ENCODE measurements at places on chromosomes 6 and 20. TPM values are rescaled to one million over a fixed set of nuclear protein-coding genes. Genes with fewer than 3 reads are reported as not detected.

Gene OR2H2
- total RNA-seq = not detected

Gene ADTRP
- 1.3 TPM for total RNA-seq

GRCh38 chr6:122818866-122819265, 29.8 kb downstream of the SMPDL3A start:
- DNase-seq = no peak

- DNase-seq = no peak
Measured at GRCh38 chr20:25006431-25007167, 14.0 kb upstream of the APMAP start.

Gene BPIFA1
- not detected for total RNA-seq

Gene ZNF334
- 1.4 TPM for total RNA-seq

DNA sequence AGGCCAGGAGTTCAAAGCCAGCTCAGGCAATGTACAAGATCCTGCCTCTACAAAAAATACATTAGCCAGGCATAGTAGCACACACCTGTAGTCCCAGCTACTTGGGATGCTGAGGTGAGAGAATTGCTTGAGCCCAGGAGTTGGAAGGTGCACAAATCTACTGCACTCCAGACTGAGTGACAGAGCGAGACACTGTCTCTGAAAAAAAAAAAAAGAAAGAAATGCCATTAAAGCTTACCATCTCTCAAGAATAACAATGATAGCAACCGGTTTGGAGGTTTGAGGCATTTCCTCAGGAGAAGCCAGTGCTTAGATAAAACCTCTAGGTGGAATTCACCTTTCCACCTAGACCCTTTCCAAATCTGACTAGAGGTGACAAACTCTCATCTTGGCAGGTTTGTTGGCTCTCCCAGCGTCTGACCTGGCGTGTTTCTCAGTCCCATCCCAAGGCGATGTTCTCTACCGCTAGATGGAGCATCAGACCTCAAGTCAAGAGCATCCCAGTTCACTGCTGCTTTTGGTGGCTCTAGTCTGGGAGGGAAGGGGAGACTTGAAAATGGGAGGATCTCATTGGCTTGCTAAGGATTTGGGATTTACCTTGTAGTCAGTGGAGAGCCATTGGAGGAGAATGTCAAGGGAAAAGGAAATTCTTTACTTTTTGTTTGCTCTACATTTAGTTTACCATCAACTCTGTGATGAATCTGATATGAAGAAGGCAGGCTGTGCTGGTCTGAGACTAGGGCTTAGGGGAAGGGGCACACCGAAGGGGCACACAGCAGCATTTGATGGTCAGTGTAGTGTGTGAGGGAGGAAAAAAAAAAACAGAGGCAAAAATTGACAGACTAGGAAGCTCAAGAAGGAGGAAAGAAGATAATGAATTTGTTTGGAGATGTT, 67.9 kb downstream of the NCOA7 start:
- DNase-seq = peak; percentile 73

Gene TMEM244
- not detected for total RNA-seq
